Activated naive CD8-positive, alpha-beta T cell treated with anti-CD3 and anti-CD28 coated beads, Interleukin-2, amount 10 ng/mL, durations not matched to agents 7 days and 5 days (primary cell): ENCODE measurements at places on chromosomes 1 and 21. TPM values are rescaled to one million over a fixed set of nuclear protein-coding genes. Genes with fewer than 3 reads are reported as not detected.

Gene MNDA
- total RNA-seq, result 0.47 TPM

DNA sequence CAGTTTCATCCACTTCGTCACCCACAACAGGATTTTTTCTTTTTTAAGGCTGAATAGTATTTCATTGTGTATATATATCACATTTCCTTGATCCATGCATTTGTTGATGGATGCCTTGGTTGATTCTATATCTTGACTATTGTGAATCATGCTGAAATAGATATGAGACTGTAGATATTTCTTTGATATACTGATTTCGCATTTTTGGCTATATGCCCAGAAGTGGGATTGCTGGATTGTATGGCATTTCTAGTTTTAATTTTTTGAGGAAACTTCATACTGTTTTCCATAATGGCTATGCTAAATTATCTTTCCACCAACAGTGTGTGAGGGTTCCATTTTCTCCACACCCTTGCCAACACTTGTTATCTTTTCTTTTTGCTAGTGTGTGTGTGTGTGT lies 5.0 kb downstream of the GUCA2B start:
- H3K4me1 ChIP-seq, result peaks cover 11% of the 10 kb centered on the region
- peaks cover 8% of the 10 kb centered on the region for H3K27me3 ChIP-seq
- peak overlapping the region; percentile 4 for H3K4me3 ChIP-seq
- H3K27ac ChIP-seq, result no peak overlapping the region
- H3K36me3 ChIP-seq, result no peaks in the 10 kb centered on the region

GRCh38 chr1:21492356-21492625 lies 16.9 kb upstream of the ALPL start:
- peaks cover 26% of the 10 kb centered on the region for H3K27me3 ChIP-seq
- H3K36me3 ChIP-seq, result no peaks in the 10 kb centered on the region
- H3K4me1 ChIP-seq, result peaks cover 9% of the 10 kb centered on the region
- no peak overlapping the region for H3K27ac ChIP-seq
- no peak overlapping the region for H3K4me3 ChIP-seq

Gene TFF3
- total RNA-seq, result not detected

DNA sequence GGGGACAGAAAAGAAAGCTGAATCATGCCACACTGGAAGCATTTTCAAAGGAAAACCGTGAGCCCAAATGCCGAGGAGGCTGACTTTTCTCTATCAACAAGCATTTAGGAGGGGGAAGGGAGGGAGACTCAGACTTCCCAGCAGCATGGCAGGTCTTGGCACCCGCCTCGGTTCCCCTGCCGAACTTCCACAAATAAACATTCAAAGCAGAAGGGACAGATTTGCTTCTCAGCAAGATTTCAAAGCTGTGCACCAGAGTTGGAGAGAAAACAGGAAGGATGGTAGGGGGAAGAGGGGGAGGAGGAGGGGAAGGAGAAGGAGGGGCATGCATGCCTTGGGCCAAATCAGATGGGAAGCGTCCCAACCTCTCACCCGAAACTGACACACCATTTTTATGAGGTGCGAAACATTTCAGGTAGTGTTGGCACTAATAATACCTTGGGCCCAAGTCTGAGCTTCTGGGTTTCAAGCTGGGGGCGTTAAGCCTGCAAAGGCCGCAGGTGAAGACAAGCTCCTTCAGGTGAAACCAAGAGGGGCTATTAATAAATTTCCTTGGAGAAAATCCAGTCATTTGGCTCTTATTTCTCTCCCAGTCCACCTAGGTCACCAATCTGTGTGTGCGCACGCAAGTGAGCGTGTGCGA lies 26.4 kb downstream of the ABCA4 start:
- no peak overlapping the region for H3K27ac ChIP-seq
- no peaks in the 10 kb centered on the region for H3K27me3 ChIP-seq
- peaks cover 3% of the 10 kb centered on the region for H3K36me3 ChIP-seq
- H3K4me1 ChIP-seq, result peaks cover 40% of the 10 kb centered on the region
- H3K4me3 ChIP-seq, result no peak overlapping the region

- H3K4me1 ChIP-seq, result peaks cover 1% of the 10 kb centered on the region
- H3K4me3 ChIP-seq, result no peak overlapping the region
- H3K27me3 ChIP-seq, result no peaks in the 10 kb centered on the region
- no peak for DNase-seq
- no peak overlapping the region for H3K27ac ChIP-seq
Observed at GRCh38 chr21:28444557-28444956, 548.1 kb downstream of the LTN1 start.

DNA sequence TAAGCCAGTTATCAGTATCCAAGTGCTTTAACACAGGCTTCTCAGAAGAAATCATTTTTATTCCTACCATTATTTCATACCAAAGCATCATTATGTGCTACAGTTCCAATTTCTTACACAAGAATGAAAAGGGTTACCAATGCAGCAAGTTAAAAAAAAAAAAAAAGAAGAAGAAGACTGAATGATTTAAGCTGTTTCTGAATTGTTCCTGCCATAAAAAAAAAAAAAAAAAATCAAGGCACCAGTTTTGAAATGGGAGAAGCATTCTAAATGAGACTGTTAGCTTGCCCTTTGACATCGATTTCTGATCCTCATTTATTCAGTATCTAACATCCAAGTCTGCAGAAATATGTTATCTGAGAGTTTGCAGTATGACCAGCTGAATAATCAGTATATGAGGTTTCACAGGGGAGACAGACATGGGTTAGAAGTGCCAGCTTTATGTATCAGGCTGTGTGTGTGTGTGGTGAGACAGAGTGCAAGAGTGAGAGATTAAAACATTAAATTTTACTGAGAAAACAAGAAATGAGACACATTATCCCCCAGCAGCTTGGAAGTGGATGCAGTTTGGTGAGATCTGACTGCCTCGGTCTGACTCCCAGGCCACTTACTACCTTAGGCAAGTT lies 105.8 kb downstream of the COLGALT2 start:
- no peak for DNase-seq
- H3K27me3 ChIP-seq, result peaks cover 3% of the 10 kb centered on the region
- H3K27ac ChIP-seq, result no peak overlapping the region
- no peak overlapping the region for H3K4me3 ChIP-seq
- H3K4me1 ChIP-seq, result no peaks in the 10 kb centered on the region

- DNase-seq, result no peak
- no peaks in the 10 kb centered on the region for H3K4me1 ChIP-seq
- H3K27me3 ChIP-seq, result peaks cover 18% of the 10 kb centered on the region
- H3K27ac ChIP-seq, result no peak overlapping the region
- no peaks in the 10 kb centered on the region for H3K36me3 ChIP-seq
- H3K4me3 ChIP-seq, result no peak overlapping the region
Observed at GRCh38 chr1:236457775-236458174, 63.7 kb downstream of the EDARADD start.

- H3K27me3 ChIP-seq, result peaks cover 5% of the 10 kb centered on the region
- DNase-seq, result no peak
Observed at GRCh38 chr1:205922806-205923205, 20.4 kb downstream of the SLC26A9 start.

- DNase-seq, result no peak
- no peaks in the 10 kb centered on the region for H3K27me3 ChIP-seq
- H3K36me3 ChIP-seq, result no peaks in the 10 kb centered on the region
- H3K4me1 ChIP-seq, result no peaks in the 10 kb centered on the region
Observed at GRCh38 chr1:48717082-48717481, 59.6 kb downstream of the BEND5 start.

- H3K27me3 ChIP-seq, result peaks cover 15% of the 10 kb centered on the region
- no peak overlapping the region for H3K27ac ChIP-seq
- no peaks in the 10 kb centered on the region for H3K4me1 ChIP-seq
Observed at GRCh38 chr1:115882913-115883902, 42.3 kb upstream of the NHLH2 start.

DNA sequence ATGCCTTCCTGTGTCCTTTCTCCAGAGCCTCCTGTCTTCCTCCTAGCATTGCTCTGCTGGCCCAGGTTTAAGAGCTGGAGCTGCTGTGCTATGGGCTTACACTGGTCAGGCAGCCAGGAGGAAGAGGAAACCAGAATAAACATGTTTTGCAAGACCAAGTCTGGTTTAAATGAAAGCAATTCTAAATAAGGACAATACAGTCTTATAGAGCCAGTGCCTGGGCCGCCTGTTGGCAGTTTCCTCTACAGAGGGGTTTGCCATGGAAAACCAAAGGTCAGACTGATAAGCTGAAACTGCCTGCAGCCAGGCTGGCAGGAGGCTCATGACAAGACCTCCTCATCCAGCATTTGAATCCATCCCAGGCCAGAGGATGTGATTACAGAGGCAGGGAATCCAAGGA lies 92.9 kb upstream of the FGGY start:
- no peaks in the 10 kb centered on the region for H3K36me3 ChIP-seq
- peaks cover 4% of the 10 kb centered on the region for H3K27me3 ChIP-seq
- no peak overlapping the region for H3K27ac ChIP-seq
- H3K4me3 ChIP-seq, result no peak overlapping the region
- DNase-seq, result no peak
- no peaks in the 10 kb centered on the region for H3K4me1 ChIP-seq

GRCh38 chr1:201015551-201016091 lies 7.9 kb downstream of the KIF21B start:
- peak overlapping the region; percentile 77 for H3K4me3 ChIP-seq
- peaks cover 87% of the 10 kb centered on the region for H3K4me1 ChIP-seq
- H3K27ac ChIP-seq, result peak overlapping the region; percentile 100
- H3K36me3 ChIP-seq, result peaks cover 29% of the 10 kb centered on the region
- H3K27me3 ChIP-seq, result no peaks in the 10 kb centered on the region

Gene TMPRSS15
- not detected for total RNA-seq

Gene MMEL1
- total RNA-seq, result 4.1 TPM

- H3K4me1 ChIP-seq, result peaks cover 6% of the 10 kb centered on the region
- H3K27ac ChIP-seq, result no peak overlapping the region
- no peak for DNase-seq
- H3K36me3 ChIP-seq, result no peaks in the 10 kb centered on the region
- H3K27me3 ChIP-seq, result peaks cover 1% of the 10 kb centered on the region
Observed at GRCh38 chr1:202078241-202078640, 44.5 kb upstream of the GPR37L1 start.

DNA sequence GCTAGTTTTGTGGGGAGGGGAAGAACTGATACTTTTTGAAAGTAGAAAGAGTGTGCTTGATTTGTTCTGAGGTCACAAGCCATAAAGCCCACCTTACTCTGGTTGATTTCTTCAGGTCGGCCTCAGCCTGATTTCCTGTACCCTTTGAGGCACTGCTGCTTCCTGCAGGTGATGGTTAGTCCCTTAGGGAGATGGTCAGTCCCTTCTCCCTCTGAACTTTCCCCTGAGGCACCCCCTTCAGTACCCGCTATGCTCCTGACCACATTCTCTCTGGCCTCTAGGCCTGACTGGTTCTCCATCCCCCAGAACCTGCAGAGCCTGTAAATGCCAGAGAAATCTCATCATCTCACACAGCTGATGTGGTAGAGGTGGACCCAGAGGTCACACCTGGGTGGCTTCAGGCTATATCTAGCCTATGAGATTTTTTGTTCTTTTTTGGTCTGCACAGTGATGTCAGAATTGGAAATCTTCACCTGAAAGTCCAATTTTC lies 15.0 kb upstream of the ID3 start:
- peak overlapping the region; percentile 65 for H3K27ac ChIP-seq
- peak overlapping the region; percentile 31 for H3K4me3 ChIP-seq
- DNase-seq, result no peak
- no peaks in the 10 kb centered on the region for H3K36me3 ChIP-seq
- peaks cover 8% of the 10 kb centered on the region for H3K27me3 ChIP-seq

- peaks cover 25% of the 10 kb centered on the region for H3K27me3 ChIP-seq
- H3K4me1 ChIP-seq, result no peaks in the 10 kb centered on the region
- H3K27ac ChIP-seq, result no peak overlapping the region
- peaks cover 7% of the 10 kb centered on the region for H3K36me3 ChIP-seq
- DNase-seq, result no peak
Observed at GRCh38 chr1:100699744-100700143, 19.8 kb upstream of the VCAM1 start.

DNA sequence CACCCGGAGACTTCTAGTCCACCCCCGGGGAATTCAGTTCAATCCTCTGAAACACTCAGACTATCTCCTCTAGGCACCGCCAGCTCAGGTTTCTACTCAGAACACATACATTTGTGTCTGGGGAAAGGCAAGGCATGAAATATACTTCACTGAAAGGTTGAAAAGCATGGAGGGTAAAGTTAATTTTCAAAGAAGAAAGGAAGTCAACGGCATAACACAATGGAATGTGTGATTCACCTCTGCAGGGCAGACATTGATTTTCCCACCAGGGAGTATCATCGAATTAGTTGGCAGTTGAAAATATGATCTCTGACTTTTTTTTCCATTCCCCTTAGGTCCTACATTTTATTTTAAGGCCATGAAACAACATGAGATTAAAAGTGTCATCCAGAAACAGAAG lies 669.4 kb downstream of the SMYD3 start:
- H3K4me1 ChIP-seq, result no peaks in the 10 kb centered on the region
- no peaks in the 10 kb centered on the region for H3K27me3 ChIP-seq
- peaks cover 1% of the 10 kb centered on the region for H3K36me3 ChIP-seq
- H3K27ac ChIP-seq, result no peak overlapping the region

Gene KIF17
- not detected for total RNA-seq

DNA sequence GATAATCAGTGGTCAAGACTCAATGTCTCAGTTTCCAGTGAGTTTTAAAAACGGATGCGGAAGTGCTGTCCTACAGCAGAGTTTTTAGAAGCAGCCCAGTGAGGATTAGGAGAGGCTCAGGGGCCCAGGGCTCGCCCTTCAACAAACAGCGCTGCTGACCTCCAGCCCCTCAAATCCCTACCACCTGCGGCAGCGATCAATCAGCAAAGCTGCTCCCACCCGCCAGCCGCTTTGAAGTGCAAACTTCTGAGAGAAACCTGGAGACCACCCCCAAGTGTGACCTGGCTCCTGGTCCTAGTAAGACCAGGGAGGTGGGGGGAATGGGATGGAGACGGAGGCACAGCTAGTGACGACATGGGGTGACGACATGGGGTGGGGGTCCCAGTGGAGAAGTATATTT lies 14.4 kb downstream of the ZBTB17 start:
- DNase-seq, result no peak
- peaks cover 11% of the 10 kb centered on the region for H3K36me3 ChIP-seq
- H3K4me1 ChIP-seq, result peaks cover 37% of the 10 kb centered on the region
- no peak overlapping the region for H3K4me3 ChIP-seq
- no peaks in the 10 kb centered on the region for H3K27me3 ChIP-seq
- H3K27ac ChIP-seq, result no peak overlapping the region

DNA sequence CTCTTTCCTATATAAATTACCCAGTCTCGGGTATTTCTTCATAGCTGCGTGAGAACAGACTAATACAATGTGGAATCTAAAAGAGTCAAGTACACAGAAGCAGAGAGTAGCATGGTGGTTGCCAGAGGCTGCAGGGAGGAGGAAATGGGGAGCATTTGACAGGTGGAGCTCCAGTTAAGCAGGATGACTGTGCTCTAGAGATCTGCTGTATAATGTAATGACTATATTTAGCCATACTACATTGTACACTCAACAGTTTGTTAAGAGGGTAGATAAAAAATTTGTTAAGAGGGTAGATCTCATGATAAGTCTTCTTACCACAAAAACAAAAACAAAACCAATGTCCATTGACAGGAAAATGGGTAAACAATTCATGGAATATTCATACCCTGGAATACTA lies 82.1 kb downstream of the MT1HL1 start:
- H3K4me1 ChIP-seq, result no peaks in the 10 kb centered on the region
- no peak overlapping the region for H3K27ac ChIP-seq
- H3K36me3 ChIP-seq, result peaks cover 5% of the 10 kb centered on the region
- H3K4me3 ChIP-seq, result no peak overlapping the region
- no peak for DNase-seq

Gene NEXN
- total RNA-seq, result 2.0 TPM

DNA sequence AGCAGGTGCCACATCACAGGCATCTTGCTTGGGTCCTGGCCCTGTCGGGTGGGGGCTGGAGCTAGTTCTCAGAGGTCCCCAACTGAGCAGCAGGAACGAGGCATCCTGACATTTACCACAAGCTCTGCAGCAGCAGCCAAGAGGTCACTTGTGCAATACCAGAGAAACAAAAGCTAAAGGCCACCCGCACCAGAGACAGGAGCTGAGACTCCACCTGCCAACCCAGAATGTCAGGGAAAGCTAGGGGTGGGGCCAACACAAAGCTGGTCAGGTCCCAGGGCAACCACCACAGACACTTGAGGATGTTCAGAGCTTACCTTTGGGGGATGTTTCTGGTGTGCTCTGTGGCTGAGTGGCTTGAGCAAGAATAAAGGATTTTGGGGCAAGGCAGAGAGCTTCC lies 13.6 kb upstream of the SYT6 start:
- no peak for DNase-seq
- no peak overlapping the region for H3K27ac ChIP-seq
- H3K4me3 ChIP-seq, result no peak overlapping the region
- H3K36me3 ChIP-seq, result no peaks in the 10 kb centered on the region
